ENCODE measurements at places on chromosomes 1 and 21. TPM values are rescaled to one million over a fixed set of nuclear protein-coding genes. Genes with fewer than 3 reads are reported as not detected.

- H3K4me1 ChIP-seq = no peaks in the 10 kb centered on the region
- peak within 1 kb of the TSS; percentile 40 for H3K4me3 ChIP-seq
- no peak for DNase-seq
- H3K27me3 ChIP-seq = no peaks in the 10 kb centered on the region
Measured at GRCh38 chr1:149917571-149918144, at the start of gene SV2A. Gene SV2A, minus strand, starts transcription at chr1:149917844. Its CDS starts 4,004 bp downstream, at chr1:149913840.

- no peak overlapping the region for H3K27ac ChIP-seq
- no peak overlapping the region for H3K4me3 ChIP-seq
- no peak for DNase-seq
- no peaks in the 10 kb centered on the region for H3K27me3 ChIP-seq
Measured at GRCh38 chr1:41833519-41834000, 85.2 kb downstream of the HIVEP3 start.

- DNase-seq = no peak
- H3K27ac ChIP-seq = no peak overlapping the region
- H3K36me3 ChIP-seq = no peaks in the 10 kb centered on the region
- no peaks in the 10 kb centered on the region for H3K4me1 ChIP-seq
Measured at GRCh38 chr1:5670590-5671350, 321.5 kb downstream of the NPHP4 start.

DNA sequence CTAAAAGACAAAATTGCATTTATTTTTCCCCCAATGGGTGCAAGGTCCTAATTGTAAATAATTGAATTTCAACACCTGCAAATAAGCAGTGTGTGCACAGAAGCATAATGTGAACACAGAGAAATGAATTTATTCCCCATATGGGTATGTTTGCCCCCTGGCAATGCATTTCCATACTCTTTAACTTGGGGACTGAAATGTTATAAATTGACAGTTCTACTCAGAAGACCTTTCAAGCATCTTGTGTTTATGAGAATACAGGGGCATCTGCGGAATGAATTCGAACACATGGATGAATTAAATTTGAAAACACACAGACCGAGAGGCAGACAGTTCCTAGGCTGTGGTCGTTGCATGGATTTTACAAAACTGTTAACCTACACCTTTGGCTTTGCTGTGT lies 3.5 kb downstream of the PBX1 start:
- no peak overlapping the region for H3K4me3 ChIP-seq
- H3K4me1 ChIP-seq = peaks cover 4% of the 10 kb centered on the region

DNA sequence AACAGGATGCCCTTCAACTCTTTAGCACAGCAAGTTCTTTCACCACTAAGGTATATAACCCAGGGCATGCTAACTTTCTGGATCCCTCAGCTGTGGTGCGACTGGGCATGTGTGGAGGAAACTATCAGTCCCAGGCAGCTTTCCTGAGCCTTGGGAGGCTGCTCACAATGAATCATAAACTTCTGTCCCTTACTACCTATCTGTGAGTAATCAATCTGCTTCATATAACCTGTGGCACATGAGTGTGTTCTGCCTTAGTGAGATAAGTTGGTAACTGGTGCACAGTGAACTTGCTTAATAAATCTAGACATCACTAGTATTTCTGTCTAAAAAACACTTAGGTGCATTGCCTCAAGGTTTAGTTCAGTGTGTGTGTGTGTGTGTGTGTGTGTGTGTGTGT lies 158.0 kb downstream of the GPATCH2 start:
- H3K36me3 ChIP-seq = no peaks in the 10 kb centered on the region
- no peaks in the 10 kb centered on the region for H3K4me1 ChIP-seq
- DNase-seq = no peak
- H3K27me3 ChIP-seq = no peaks in the 10 kb centered on the region

DNA sequence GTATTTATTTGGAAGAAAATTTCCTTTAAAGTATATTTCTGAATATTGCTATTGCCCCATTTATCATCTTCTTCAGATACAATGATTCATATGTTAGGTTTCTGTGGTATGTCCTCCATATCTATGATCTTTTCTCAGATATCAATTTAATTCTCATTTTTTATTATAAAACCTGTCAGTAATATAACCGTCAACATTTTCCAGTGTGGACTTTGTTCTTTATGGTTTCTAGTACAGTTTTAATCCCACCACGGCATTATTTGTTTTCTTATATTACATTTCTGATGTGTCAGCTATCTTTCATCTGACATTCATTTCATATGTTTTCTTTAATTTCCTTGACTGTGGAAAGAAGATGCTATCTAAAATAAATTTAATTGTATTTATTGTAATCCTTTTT lies 97.9 kb downstream of the PLPPR5 start:
- H3K4me3 ChIP-seq = no peak overlapping the region
- no peaks in the 10 kb centered on the region for H3K27me3 ChIP-seq
- H3K4me1 ChIP-seq = no peaks in the 10 kb centered on the region
- no peak overlapping the region for H3K27ac ChIP-seq
- no peaks in the 10 kb centered on the region for H3K36me3 ChIP-seq
- no peak for DNase-seq

OPTC gene
- total RNA-seq = 0.55 TPM

- H3K36me3 ChIP-seq = no peaks in the 10 kb centered on the region
- H3K4me1 ChIP-seq = no peaks in the 10 kb centered on the region
- no peak overlapping the region for H3K27ac ChIP-seq
- DNase-seq = no peak
Measured at GRCh38 chr1:110094931-110095654, 17.1 kb upstream of the UBL4B start.

- H3K27ac ChIP-seq = no peak overlapping the region
- no peak overlapping the region for H3K4me3 ChIP-seq
- H3K36me3 ChIP-seq = no peaks in the 10 kb centered on the region
- no peak for DNase-seq
- no peaks in the 10 kb centered on the region for H3K4me1 ChIP-seq
- H3K27me3 ChIP-seq = no peaks in the 10 kb centered on the region
Measured at GRCh38 chr1:101101360-101101759, 75.8 kb upstream of the DPH5 start.

DNA sequence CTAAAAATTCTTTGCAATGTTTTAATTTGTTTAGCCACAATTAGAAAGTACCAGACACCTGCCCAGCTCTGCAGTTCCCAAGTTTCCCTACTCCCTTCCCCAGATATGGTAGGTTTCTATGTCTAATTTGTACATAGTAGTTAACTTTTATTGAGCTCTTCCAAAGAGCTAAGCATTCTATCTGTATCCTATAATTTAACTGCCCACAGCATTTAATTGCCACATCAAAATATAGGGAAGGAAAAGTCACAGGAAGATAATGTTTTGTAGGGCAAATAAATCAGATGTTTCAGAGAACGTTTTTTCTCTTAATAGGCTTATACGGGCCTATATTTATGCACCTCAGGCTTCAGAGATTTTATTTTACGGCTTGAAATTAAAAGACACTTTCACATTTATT lies 15.7 kb upstream of the FMO3 start:
- H3K4me3 ChIP-seq = no peak overlapping the region
- H3K4me1 ChIP-seq = no peaks in the 10 kb centered on the region
- no peaks in the 10 kb centered on the region for H3K36me3 ChIP-seq
- H3K27me3 ChIP-seq = no peaks in the 10 kb centered on the region
- DNase-seq = no peak

FRRS1 gene
- total RNA-seq = 6.1 TPM

DNA sequence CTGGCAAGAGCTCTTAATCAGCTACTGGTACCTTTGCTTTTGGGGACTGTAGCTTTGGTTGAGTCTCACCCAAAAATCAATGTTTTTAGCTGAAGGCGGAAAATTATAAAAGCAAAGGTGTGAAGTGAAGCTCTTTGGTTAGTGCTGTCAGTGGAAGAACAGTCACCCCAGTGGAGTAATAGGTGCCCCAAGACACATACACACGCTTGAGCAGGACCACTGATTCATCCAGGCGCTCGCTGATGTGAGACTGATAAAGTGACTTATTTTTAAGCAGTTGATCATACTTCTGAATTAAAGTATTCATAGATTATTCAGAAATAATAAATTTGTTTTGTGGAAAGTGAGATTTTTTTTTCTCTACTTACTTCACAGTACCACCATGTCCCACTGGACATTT lies 37.1 kb downstream of the TGFB2 start:
- DNase-seq = no peak
- no peak overlapping the region for H3K4me3 ChIP-seq
- H3K36me3 ChIP-seq = no peaks in the 10 kb centered on the region
- H3K4me1 ChIP-seq = no peaks in the 10 kb centered on the region

- no peaks in the 10 kb centered on the region for H3K36me3 ChIP-seq
- no peak for DNase-seq
- no peaks in the 10 kb centered on the region for H3K4me1 ChIP-seq
- no peak overlapping the region for H3K27ac ChIP-seq
Measured at GRCh38 chr1:26391450-26391849, 18.9 kb upstream of the ZNF683 start.

LRRC71 gene
- 23.1 TPM for total RNA-seq

- no peaks in the 10 kb centered on the region for H3K27me3 ChIP-seq
- H3K4me1 ChIP-seq = no peaks in the 10 kb centered on the region
- no peaks in the 10 kb centered on the region for H3K36me3 ChIP-seq
- H3K4me3 ChIP-seq = no peak overlapping the region
Measured at GRCh38 chr1:116737855-116738321, 16.3 kb upstream of the CD2 start.

CA6 gene
- not detected for total RNA-seq
